ENCODE measurements at places on chromosomes 13 and 19.

DNA sequence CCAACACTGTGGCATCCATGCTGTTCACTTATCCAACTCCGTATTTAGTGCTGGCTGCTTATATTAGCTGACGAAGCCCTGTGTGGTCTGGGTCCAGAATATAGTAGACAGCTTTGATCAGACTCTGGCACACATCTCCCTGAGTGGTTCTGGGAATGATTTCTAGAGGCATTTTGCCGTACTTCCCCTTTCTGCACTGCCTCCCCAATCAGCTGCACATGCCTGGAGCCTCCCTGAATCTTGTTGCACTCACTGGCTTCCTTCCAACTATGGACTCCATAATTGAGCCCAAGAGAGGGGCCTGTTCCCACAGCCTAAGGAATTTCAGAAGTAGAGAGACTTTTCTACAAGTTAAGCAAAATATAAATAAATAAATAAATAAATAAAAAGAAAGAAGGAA lies 30.4 kb upstream of the PCDH8 start:
- no peak for DNase-seq

DNA sequence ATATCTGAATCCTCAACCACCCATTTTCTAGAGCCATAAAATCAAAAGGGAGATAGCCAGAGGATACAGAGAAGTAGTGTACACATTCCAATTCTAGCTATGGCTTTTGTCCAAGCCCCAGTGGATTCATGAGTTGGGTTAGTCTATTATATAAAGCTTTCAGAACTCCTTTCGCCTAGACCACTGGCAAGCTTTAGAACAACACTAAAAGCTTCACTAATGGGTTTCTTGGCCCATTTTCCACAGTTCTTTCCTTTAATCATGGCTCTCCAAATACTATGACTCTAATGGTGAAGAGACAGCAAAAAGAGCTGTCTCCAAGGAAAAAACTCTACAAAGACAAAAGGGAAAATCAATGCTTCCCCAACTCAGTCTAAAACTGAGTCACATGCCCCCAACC lies 48.2 kb upstream of the SLITRK5 start:
- DNase-seq, result no peak

GRCh38 chr13:29513981-29514719 lies 81.3 kb downstream of the SLC7A1 start:
- no peak for DNase-seq

GRCh38 chr19:14333101-14333871 lies 48.0 kb upstream of the ADGRE5 start:
- peak; percentile 63 for DNase-seq

- DNase-seq, result no peak
These were observed 115.2 kb upstream of the PEG3 start for GRCh38 chr19:56955637-56956216.

DNA sequence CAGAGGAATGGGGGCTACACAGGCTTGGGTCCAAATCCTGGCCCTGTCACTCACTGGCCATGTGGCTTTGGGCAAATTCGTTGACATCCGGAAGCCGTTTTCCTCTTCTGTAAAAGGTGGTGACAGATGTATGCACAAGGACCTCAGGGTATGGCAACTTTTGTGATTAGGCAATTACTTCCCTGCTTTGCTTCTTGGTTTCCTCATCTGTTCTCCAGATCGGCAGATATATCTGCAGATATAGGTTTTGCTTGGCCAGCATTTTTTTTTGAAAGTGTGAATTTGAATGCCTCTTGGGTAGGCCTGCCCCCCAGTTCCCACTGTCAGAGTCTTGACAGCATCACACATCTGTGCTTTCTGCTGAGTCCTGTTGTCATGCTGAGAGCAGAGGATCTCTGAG lies 17.7 kb downstream of the TMEM272 start:
- DNase-seq, result no peak

Measured in SW480 (cell line).